ENCODE measurements at places on chromosomes 16 and 17. TPM values are rescaled to one million over a fixed set of nuclear protein-coding genes. Genes with fewer than 3 reads are reported as not detected.

PTX4 gene
- total RNA-seq, result 0.39 TPM

GRCh38 chr16:77807021-77807420 is 18.7 kb downstream of the VAT1L start:
- no peaks in the 10 kb centered on the region for H3K4me1 ChIP-seq
- no peaks in the 10 kb centered on the region for H3K36me3 ChIP-seq
- H3K4me3 ChIP-seq, result no peak overlapping the region
- H3K27ac ChIP-seq, result no peak overlapping the region
- H3K27me3 ChIP-seq, result peaks cover 59% of the 10 kb centered on the region

DNA sequence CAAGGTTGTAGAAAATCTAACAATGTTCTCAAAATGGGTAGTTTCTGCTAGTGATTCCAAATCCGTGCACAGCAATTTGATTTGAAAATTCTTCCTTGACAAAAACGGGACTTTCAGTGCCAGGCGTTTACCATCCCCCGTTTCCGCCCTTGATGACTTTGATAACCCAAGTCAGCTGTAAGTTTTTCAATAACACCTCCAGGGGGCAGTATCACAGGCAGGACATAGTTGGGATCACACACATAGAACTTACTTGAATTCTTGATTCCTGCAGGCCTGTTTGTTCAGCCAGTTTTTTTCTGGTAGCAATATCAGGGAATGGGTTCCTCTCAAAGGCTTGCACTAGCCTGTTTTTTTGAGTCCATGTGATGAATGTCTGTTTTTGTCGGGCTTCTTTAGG is 5.6 kb downstream of the DUXB start:
- H3K4me1 ChIP-seq, result no peaks in the 10 kb centered on the region
- DNase-seq, result no peak
- H3K27ac ChIP-seq, result no peak overlapping the region

DNA sequence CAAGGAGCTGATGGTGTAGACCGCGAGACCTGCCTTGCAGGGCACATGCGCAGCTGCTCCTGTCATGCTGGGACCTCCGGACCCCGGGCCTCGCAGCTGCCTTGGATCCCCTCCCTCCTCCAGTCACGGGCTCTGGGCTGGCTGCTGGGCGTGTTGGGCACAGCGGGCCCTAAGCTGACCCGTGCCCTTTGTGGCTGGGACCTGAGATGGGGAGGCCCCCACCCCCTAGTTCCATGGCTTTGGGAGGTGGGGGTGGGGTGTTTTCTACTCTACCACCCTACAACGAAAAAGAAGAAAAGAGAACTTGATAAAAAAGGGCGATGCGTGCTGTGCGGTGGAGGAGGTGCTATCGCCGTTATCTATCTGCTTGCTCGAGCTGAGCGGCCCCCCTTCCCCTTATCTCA is 14.5 kb downstream of the ZFPM1 start:
- no peak overlapping the region for H3K27ac ChIP-seq
- no peak overlapping the region for H3K4me3 ChIP-seq
- H3K36me3 ChIP-seq, result no peaks in the 10 kb centered on the region
- DNase-seq, result no peak
- H3K27me3 ChIP-seq, result no peaks in the 10 kb centered on the region

DNA sequence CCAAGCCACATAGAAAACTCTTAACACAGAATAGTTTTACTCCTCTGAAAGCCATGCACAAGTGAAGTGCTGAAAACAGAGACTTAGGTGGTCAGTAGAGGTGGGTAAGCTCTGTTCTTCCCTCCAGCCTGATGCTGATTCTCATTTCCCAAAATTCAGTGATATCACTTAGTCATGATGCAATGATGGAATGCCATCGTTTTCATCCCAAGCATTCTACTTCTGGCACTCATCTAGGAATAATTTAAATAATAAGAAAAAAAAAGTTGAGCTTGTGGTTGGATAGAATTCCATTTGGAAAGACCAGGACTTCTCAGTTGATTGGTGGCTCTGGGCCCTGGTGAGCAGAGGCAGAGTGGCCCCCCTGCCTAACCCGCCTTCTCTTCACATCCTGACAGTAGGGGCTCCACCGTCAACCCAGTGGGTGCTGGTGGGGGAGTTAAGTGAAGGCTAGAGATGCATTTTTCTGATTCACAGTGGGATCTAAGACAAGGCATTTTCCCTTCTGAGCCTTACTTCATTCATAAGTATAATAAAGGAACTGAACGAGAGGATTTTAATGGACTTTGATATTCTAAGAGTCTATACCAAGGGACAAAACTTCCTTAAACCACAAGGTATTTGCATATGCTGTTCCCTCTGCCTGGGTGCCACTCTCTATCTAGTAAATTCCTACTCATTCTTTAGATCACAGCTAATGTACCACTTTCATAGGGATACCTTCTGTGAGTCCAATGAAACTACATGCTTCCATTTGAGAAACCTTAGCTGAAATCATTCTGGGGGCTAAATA is 310.3 kb upstream of the DYNLRB2 start:
- H3K27me3 ChIP-seq, result peaks cover 3% of the 10 kb centered on the region
- no peak overlapping the region for H3K4me3 ChIP-seq
- H3K36me3 ChIP-seq, result no peaks in the 10 kb centered on the region

PYY gene
- total RNA-seq, result not detected

TBX21 gene
- not detected for total RNA-seq

DNA sequence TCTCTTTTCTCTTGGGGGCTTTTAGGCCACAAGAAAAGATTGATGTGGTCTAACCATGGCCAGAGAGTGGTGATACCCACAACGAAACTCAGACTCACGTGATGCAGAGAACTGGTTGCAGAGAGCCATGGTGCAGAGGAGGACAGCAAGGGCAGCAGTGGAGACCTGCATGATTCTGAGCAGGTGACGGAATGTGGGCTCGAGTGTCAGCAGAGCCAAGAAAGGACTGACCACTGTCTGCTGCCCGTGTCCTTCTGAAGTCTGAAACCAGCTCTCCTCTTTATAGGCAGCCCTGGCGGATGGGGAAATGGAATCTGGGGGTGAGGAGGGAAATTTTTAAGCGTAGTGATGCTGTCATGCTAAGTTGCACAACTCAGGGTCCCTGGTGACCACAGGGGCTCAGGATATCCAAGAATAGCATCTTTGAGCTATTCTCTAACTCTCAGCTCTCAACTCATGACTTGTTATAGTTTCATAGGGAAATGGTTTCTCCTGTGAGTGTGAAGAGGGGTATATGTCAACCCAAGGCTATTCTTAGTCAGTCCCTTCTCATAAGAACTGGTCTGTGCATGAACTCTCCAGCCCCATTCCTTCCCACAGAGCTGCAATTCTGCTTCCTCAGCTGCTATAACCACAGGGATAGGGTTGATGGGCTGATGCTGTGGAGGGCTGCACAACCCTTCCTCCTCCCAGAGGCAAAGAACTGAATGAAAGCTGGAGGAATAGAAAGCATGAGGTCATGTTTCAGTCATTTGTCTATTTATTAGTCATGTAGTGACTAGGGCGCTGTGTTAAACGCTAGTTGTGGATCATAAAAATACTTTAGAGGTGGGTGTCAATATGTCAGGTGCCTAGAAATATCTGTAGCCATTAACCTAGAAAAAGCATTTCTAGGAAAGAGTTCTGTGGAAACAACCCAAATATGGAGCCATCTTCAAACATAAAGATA is at the start of gene CCL3:
Gene CCL3 (minus strand): TSS at position 256 of the 949 bp plus-strand sequence. CDS start 85 bp downstream, at position 171.
- no peaks in the 10 kb centered on the region for H3K36me3 ChIP-seq
- H3K4me3 ChIP-seq, result no peak within 1 kb of the TSS
- H3K27ac ChIP-seq, result no peak within 1 kb of the TSS
- H3K4me1 ChIP-seq, result no peaks in the 10 kb centered on the region
- H3K27me3 ChIP-seq, result peaks cover 52% of the 10 kb centered on the region

GRCh38 chr17:41354536-41354935 is 3.9 kb upstream of the KRT33A start:
- peaks cover 16% of the 10 kb centered on the region for H3K4me1 ChIP-seq
- H3K27ac ChIP-seq, result no peak overlapping the region
- DNase-seq, result no peak
- no peak overlapping the region for H3K4me3 ChIP-seq

DNA sequence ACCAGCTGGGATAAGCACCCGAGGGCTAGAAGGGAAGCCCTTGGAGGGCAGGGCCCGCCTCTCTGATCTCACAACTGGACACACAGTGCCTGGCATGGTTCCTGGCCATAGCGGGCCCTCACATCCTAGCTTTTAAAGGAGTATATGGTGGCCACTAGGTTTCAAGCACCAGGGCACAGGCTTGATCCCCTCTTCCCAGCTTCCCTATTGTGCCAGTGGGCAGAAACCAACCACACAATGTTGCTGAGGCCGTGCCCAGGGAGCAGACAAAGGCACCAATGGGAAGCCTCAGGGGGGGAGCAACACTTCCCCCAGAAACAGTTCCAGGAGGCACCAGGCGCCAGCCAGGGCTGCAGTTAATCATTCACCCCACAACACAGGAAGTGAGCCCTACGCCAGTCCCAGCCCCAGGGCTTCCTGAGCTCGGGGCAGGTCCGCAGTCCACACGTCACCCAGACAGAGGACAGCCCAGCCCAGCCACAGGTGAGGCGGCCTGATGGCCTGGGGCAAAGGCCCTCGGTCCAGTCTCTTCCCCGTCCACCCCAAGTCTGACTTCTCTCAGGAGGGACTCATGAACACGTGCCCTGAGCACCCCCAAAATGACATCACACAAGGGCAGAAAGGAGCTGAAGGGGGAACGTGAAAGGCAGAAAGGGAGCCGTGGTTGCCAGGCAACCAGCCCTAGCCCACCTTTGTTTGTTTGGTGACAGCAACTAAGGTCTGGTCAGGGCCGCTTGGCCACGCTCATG is 12.8 kb downstream of the SMIM5 start:
- H3K4me1 ChIP-seq, result peaks cover 51% of the 10 kb centered on the region
- peak; percentile 84 for DNase-seq
- no peak overlapping the region for H3K4me3 ChIP-seq
- H3K36me3 ChIP-seq, result no peaks in the 10 kb centered on the region

- no peak overlapping the region for H3K4me3 ChIP-seq
- no peak overlapping the region for H3K27ac ChIP-seq
- H3K27me3 ChIP-seq, result peaks cover 9% of the 10 kb centered on the region
- H3K4me1 ChIP-seq, result no peaks in the 10 kb centered on the region
These were observed 496.9 kb upstream of the C16orf82 start for GRCh38 chr16:26569793-26570192.

DNA sequence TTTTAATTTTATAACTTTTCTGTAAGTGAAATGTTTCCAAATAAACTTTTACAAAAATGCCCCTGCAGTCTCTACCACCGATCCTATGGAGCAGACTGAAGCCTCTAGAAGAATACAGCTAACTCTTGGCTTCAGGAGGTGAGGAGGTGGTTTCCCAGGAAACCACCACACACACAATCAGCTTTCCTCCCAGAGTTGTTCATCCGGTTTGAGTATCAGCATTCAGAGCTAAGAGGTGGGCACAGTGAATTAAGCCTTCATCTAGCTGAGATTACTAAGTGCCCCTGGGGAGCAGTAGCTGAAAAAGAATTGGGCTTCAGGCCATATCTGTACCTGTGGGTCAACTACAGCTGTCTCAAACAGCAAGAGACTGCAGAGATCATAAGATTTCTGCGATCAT is 139.7 kb downstream of the AATF start:
- peak; percentile 77 for DNase-seq
- H3K27me3 ChIP-seq, result no peaks in the 10 kb centered on the region
- H3K36me3 ChIP-seq, result peaks cover 15% of the 10 kb centered on the region
- no peak overlapping the region for H3K27ac ChIP-seq
- H3K4me3 ChIP-seq, result no peak overlapping the region

- H3K4me1 ChIP-seq, result peaks cover 26% of the 10 kb centered on the region
- no peak overlapping the region for H3K4me3 ChIP-seq
These were observed 7.3 kb upstream of the KCTD5 start for GRCh38 chr16:2675021-2675420.

GRCh38 chr17:70370816-70371215 is 201.5 kb downstream of the KCNJ2 start:
- no peak for DNase-seq
- no peaks in the 10 kb centered on the region for H3K36me3 ChIP-seq
- no peaks in the 10 kb centered on the region for H3K4me1 ChIP-seq
- H3K27ac ChIP-seq, result no peak overlapping the region
- H3K4me3 ChIP-seq, result no peak overlapping the region
- H3K27me3 ChIP-seq, result no peaks in the 10 kb centered on the region

NTN3 gene
- 0.87 TPM for total RNA-seq

PAM16 gene
- 95.9 TPM for total RNA-seq

- H3K27me3 ChIP-seq, result no peaks in the 10 kb centered on the region
- no peak overlapping the region for H3K4me3 ChIP-seq
- H3K4me1 ChIP-seq, result peaks cover 13% of the 10 kb centered on the region
- DNase-seq, result no peak
- H3K27ac ChIP-seq, result no peak overlapping the region
These were observed 62.2 kb upstream of the LGALS9 start for GRCh38 chr17:27568811-27569210.

- H3K27ac ChIP-seq, result peak overlapping the region; percentile 65
- peak; percentile 96 for DNase-seq
- H3K4me3 ChIP-seq, result peak overlapping the region; percentile 15
- H3K36me3 ChIP-seq, result peaks cover 35% of the 10 kb centered on the region
These were observed 12.2 kb downstream of the PPL start for GRCh38 chr16:4924593-4925292.

All from PC-9 (cell line).